Osteocyte (in vitro differentiated cells): ENCODE measurements at places on chromosomes 5 and 9.
A peak's percentile ranks its signal among the peaks of the same experiment; 100 is the strongest.

- H3K36me3 ChIP-seq, result no peaks in the 10 kb centered on the region
- no peak overlapping the region for H3K27ac ChIP-seq
- no peaks in the 10 kb centered on the region for H3K27me3 ChIP-seq
Observed at GRCh38 chr9:8673830-8674229, 874.3 kb upstream of the DMAC1 start.

GRCh38 chr5:73323466-73323865, 125.1 kb downstream of the FOXD1 start:
- peaks cover 13% of the 10 kb centered on the region for H3K4me1 ChIP-seq
- H3K27me3 ChIP-seq, result no peaks in the 10 kb centered on the region
- H3K36me3 ChIP-seq, result no peaks in the 10 kb centered on the region
- no peak for DNase-seq
- H3K4me3 ChIP-seq, result no peak overlapping the region

DNA sequence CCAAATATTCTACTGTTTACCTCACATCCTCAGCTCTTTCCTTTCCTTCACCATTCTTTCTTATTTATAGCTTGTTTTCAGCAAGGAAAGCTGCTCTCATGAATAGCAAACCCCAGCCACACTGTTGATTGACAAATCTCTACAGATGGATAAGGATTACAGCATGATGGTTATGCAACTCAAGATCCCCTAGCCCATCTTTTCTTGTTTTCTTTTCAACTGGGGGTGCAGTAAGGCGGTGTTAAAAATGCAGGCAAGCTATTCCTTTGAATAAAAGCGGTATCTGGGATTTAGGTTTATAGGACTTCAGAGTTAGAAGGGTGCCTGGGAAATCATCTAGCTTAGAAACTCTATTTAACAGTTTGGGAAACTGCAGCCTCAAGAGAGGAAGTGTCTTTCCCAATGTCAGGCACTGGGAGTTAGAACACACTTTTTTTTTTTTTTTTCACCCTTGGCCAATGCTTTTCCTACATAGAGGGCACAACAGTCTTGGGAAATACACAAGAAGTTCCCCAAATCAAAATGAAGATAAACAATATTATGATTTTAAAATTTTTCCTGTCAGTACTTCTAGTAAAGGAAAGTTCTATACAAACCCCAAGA, 2.6 kb downstream of the SPARC start:
- peaks cover 66% of the 10 kb centered on the region for H3K4me1 ChIP-seq
- H3K27ac ChIP-seq, result peak overlapping the region; percentile 99
- peaks cover 25% of the 10 kb centered on the region for H3K36me3 ChIP-seq
- H3K27me3 ChIP-seq, result no peaks in the 10 kb centered on the region
- peak overlapping the region; percentile 95 for H3K4me3 ChIP-seq

- H3K36me3 ChIP-seq, result no peaks in the 10 kb centered on the region
- H3K4me3 ChIP-seq, result no peak overlapping the region
- H3K4me1 ChIP-seq, result no peaks in the 10 kb centered on the region
- H3K27ac ChIP-seq, result no peak overlapping the region
Observed at GRCh38 chr5:3542769-3543168, 52.9 kb upstream of the IRX1 start.

DNA sequence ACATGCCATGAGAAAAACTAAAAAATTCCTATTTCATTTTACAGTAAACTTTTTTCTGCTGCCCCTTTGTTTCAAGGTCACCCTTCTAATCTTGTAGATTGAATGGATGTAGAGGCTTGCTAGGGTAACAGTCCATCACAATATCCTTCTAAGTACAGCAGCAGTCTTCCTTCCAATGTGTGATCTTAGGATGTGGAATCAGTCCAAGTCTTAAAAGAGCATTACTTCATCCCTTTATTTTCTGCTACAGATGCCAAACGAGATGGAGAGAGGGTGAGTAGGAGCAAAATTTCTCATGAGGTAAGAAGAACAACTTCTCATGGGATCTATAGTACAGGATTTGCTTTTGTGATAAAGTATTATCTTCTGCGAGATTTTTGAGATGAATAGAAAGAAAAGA, 704 bp upstream of the IL33 start:
- H3K4me3 ChIP-seq, result no peak overlapping the region
- DNase-seq, result no peak
- no peak overlapping the region for H3K27ac ChIP-seq
- no peaks in the 10 kb centered on the region for H3K4me1 ChIP-seq
- peaks cover 19% of the 10 kb centered on the region for H3K27me3 ChIP-seq

GRCh38 chr9:121312169-121312568, 44.2 kb downstream of the GSN start:
- no peaks in the 10 kb centered on the region for H3K4me1 ChIP-seq
- no peak for DNase-seq
- H3K27me3 ChIP-seq, result no peaks in the 10 kb centered on the region
- H3K36me3 ChIP-seq, result peaks cover 52% of the 10 kb centered on the region
- no peak overlapping the region for H3K4me3 ChIP-seq
- H3K27ac ChIP-seq, result no peak overlapping the region

DNA sequence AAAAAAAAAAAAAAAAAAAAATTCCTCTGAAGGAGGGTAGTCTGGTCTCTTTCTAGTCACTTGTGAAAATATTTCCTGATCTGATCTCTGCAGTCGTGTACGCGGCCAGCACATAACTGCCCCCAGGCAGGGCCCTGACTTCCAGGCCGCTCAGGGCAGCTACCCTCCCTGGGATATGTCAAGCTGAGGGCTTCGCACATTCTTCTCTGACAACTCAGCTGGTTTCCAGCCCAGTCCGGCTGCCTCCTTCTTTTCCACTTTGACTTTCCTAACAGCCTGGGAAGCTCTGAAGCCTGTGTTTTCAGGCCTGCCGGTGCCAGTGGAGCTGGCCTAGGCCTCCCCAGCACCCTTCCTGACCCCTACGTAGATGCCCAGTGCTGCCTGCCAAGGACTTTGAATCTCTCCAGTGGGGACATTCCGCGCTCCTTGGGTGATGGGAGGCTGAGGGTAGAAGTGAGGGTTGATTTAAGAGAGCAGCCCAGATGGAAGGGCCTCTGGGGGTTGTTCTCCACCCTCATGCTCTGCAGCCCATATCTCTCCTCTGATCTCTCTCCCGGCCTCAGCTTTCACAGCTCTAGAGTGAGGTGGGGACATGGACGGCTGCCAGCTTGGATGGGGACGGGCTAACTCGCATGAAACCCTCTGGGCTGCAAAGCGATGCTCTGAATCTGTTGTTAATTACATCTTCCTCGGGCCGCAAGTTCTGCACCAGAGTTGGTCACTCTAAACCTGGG, 20.7 kb downstream of the COL5A1 start:
- H3K36me3 ChIP-seq, result peaks cover 27% of the 10 kb centered on the region
- DNase-seq, result peak; percentile 91
- no peaks in the 10 kb centered on the region for H3K27me3 ChIP-seq
- peak overlapping the region; percentile 60 for H3K4me3 ChIP-seq

DNA sequence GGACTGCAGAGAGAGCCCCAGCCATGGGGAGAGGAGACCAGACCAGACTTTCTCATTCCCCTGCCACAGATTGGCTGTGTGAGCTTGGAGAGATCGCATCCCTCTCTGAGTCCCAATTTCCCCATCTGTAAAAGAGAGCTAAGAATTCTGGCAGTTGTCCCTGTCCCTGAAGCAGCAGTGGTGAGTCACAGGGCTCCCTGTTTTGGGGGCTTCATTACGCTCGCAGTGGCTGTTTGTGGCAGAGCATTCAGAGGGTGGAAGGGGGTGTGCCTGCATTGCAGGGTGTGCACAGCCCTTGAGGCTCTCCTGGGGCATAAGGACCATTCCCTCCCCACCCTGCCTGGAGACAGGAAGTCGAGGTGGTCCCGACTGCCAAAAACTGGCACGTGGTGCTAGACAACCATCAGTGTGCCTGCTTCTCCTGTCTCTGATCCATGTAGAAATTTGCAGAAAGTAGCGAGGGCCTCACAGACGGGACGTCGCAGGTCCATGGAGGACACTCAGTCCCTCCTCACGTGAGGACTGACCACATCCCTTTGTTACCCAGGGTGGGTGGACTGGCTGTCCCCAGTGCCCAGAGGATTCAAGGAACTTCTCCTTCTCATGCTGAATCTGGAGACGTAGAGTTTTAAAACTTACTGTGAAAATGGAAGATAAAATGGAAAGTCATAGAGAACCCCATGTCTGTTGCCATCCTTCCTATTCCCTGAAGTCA, 35.3 kb downstream of the HRH2 start:
- no peaks in the 10 kb centered on the region for H3K36me3 ChIP-seq
- no peak overlapping the region for H3K27ac ChIP-seq
- H3K4me3 ChIP-seq, result no peak overlapping the region

GRCh38 chr9:115553060-115553773, 435.3 kb upstream of the TNC start:
- H3K4me1 ChIP-seq, result peaks cover 24% of the 10 kb centered on the region
- peaks cover 5% of the 10 kb centered on the region for H3K36me3 ChIP-seq
- H3K4me3 ChIP-seq, result no peak overlapping the region
- no peak for DNase-seq
- no peak overlapping the region for H3K27ac ChIP-seq

DNA sequence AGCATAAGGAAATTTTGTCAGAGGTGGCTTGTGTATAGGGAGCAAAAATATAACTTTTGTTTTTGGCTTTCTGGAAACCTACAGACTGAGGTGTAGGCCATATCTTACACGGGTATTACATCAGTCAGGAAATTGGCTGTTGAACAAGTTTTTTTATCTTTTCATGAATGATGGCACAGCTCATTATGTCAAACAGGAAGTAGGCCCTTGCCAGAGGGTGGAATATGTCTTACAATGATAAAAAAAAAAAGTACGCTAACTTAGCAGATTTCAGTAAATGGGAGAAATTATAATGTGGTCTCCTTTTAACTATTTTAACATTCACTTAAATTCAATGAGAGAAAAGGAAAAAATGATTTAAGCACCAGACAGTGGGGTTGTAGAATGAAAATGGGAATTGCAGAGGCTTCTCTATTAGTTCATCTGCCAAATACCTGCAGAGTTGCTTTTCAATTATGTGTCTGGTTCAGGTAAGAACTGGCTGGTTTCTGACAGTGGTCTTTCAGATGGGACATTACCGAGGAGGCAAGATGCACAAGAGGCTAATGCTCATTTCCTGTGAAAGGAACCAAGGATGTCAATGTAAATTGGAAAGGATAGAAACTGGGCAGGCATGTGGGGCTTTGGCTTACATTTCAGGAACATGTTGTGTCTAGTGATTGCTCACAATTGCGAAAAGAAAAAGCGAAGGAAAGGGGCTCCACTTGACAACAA, 169.9 kb downstream of the NNT start:
- peaks cover 15% of the 10 kb centered on the region for H3K4me1 ChIP-seq
- no peak overlapping the region for H3K4me3 ChIP-seq
- H3K27me3 ChIP-seq, result peaks cover 11% of the 10 kb centered on the region

GRCh38 chr9:14511452-14511851, 181.8 kb downstream of the ZDHHC21 start:
- H3K4me3 ChIP-seq, result no peak overlapping the region
- H3K36me3 ChIP-seq, result no peaks in the 10 kb centered on the region
- H3K27me3 ChIP-seq, result peaks cover 6% of the 10 kb centered on the region

- no peak overlapping the region for H3K4me3 ChIP-seq
- H3K27me3 ChIP-seq, result no peaks in the 10 kb centered on the region
- DNase-seq, result no peak
- no peaks in the 10 kb centered on the region for H3K36me3 ChIP-seq
- no peak overlapping the region for H3K27ac ChIP-seq
Observed at GRCh38 chr9:136972743-136973142, 4.6 kb upstream of the PTGDS start.

- H3K27me3 ChIP-seq, result no peaks in the 10 kb centered on the region
- peaks cover 7% of the 10 kb centered on the region for H3K36me3 ChIP-seq
- H3K27ac ChIP-seq, result no peak overlapping the region
- no peak for DNase-seq
- H3K4me1 ChIP-seq, result peaks cover 32% of the 10 kb centered on the region
- no peak overlapping the region for H3K4me3 ChIP-seq
Observed at GRCh38 chr9:4117835-4118610, 181.8 kb downstream of the GLIS3 start.

DNA sequence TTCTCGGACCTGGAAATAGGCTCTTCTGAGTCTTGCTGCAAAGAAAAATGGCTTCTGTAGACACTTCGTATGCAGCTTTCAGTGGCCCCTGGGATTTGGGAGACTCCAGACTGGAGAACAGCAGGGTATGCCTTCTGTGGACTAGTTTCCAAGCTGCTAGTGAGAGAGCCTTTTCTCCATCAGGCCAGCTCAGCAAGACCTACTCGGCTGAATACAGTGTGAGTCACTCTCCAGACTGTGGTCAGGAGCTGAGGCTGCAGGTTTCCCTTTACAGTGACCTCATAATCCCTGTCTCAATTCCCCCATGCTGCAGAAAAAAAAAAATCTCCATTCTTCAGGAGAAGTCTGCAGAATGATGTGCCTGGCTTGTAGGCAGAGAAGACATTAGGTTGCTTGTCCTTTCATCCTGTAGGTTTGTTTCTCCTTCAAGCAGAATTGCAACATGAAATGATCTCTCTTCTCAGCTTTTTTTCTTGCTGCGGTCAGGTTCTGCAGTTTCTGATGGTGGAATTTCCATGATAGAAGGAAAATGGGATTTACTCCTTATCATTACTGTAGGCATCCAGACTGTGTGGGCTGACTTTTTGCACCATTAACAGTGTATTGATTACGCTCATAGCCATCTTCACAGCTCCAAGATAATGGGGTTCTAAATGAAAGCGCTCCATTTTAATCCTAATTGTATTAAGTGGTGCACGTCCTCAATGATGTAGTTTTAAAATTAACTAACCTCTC, 78.3 kb upstream of the TNFSF8 start:
- H3K36me3 ChIP-seq, result no peaks in the 10 kb centered on the region
- DNase-seq, result no peak
- H3K4me3 ChIP-seq, result no peak overlapping the region
- H3K4me1 ChIP-seq, result peaks cover 28% of the 10 kb centered on the region
- H3K27ac ChIP-seq, result no peak overlapping the region

DNA sequence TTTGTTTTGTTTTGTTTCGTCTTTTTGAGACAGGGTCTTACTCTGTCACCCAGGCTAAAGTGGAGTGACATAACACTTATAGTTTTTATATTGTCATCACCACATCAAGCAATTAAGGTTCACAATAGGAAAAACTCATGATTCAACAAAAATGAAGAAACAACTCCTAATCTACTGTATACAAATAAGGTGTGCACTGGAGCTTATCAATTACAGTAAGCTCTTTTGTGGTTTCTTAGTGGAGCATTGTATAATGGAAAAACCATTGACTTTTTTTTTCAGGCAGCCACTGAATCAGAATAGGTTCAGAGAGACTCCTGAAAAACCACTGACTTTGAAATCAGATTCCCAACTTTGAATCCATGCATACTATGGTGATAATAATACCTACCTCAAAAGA, 10.8 kb upstream of the PLIN2 start:
- no peak for DNase-seq
- H3K27me3 ChIP-seq, result no peaks in the 10 kb centered on the region
- no peaks in the 10 kb centered on the region for H3K4me1 ChIP-seq
- no peak overlapping the region for H3K27ac ChIP-seq
- H3K36me3 ChIP-seq, result no peaks in the 10 kb centered on the region

GRCh38 chr9:81649475-81650240, 39.7 kb downstream of the TLE1 start:
- no peaks in the 10 kb centered on the region for H3K27me3 ChIP-seq
- H3K4me1 ChIP-seq, result peaks cover 22% of the 10 kb centered on the region
- no peak for DNase-seq
- no peak overlapping the region for H3K4me3 ChIP-seq

DNA sequence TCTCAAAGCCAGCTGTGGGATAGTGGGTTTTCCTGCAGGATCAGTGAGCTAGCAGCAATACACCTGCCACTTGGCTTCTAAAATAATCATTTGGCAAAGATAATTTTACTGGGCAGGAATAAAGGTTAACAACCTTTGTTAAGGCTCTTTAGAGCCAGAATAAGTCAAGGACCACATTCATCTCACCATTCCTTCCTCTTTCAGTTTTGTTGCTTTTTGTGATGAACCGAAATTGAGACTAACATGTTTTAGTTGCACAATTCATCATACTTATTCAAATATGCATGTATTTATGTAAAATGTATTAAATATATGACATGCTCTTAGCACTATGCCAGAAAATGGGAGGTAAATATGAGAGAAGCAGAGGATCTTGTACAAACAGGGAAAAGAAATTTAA, 824.4 kb upstream of the TYRP1 start:
- no peak overlapping the region for H3K4me3 ChIP-seq
- H3K36me3 ChIP-seq, result no peaks in the 10 kb centered on the region
- DNase-seq, result no peak
- no peaks in the 10 kb centered on the region for H3K27me3 ChIP-seq
